ENCODE measurements at places on chromosomes 7 and 10.

DNA sequence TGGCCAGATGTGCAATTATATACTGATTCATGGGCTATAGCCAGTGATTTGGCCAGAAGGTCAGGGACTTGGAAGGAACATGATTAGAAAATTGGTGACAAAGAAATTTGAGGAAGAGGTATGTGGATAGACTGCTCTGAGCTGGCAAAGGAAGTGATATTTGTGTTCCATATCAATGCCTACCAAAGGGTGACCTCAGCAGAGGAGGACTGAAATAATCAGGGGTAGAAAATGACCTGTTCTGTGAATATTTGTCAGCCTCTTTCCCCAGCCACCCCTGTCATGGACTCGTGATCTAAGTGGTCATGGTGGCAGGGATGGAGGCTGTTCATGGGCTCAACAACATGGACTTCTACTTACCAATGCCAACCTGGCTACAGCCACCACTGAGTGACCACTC is 47.0 kb downstream of the PTPRE start:
- DNase-seq: no peak

DNA sequence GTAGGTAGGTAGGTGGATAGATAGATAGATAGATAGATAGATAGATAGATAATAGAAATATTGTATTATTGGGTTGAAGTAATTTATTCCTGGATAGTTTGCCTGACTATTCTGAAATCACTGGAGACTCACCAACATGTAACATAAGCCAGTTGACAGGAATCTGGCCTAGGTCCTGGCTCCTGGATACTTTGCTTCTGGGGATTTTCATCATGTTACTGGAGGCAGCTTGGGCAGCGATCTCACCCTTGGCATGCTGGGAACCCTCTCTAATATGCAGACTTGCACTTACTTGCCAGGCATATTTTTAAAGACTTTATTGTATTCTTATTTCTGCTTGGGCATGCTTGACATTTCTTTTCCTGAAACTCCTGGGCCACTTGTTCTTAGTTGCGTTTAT is 709.1 kb upstream of the FZD8 start:
- DNase-seq: no peak

GRCh38 chr7:8442814-8443304 is 9.4 kb downstream of the NXPH1 start:
- DNase-seq: no peak

DNA sequence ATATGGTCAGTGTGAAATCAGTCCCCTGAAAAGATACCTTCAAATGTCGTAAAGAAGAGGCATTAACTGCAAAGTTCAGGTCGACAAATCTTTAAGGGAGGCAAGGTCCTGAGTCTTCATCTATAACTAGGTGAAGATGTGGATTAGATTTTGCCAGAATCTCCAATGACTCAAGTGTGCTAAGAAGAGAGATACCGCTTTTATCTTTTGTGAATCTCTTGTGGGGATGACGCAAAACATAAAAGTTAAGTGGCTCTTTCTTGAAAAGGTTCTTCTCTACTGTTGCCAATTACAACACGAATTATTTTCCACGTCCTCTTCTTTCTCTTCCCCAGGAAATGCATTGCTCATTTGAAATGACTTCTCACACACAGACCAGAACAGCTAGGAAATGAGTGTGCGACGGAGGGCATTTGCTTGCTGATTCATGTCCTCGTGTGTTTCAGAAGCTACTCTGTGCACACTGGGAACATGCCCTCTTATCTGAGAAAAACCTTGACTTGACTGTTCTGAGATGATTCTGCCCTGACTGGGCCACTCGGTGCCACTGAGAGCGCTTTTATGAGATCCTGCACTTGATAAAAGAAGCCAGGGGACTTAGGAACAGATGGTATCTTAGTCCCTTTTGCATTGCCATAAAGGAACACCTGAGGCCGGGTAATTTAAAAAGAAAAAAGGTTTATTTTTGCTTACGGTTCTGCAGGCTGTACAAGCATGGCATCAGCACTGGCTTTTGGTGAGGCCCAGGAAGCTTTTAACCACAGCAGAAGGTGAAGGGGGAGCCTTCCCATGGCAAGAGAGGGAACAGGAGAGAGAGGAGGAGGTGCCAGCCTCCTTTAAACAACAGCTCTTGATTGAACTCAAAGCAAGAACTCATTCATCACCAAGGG is 169.5 kb upstream of the PFKP start:
- no peak for DNase-seq

DNA sequence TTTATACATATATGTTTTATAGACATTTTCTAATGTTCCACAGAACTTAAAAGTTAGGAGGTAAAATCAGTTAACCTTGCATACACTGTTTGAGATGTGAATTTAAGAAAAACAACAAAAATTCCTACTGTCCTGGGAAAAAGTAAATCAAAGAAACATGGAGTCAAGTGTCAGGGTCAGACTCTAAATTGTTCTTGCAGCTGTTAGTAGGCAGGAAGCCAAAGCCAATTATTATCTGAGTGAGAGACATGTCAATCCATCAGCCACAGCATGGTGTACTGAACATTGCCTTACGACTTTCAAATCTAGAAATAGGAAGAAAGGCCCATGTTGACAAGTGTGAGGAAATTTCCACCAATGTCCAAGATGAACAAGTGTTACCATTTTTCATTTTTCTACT is 461.2 kb upstream of the MBL2 start:
- DNase-seq: no peak

GRCh38 chr7:108614896-108615295 is 45.2 kb downstream of the DNAJB9 start:
- no peak for DNase-seq

GRCh38 chr10:121244818-121245217 is 353.4 kb downstream of the FGFR2 start:
- no peak for DNase-seq

- no peak for DNase-seq
These were observed 30.1 kb upstream of the ZNF488 start for GRCh38 chr10:47414227-47414592.

GRCh38 chr7:141648276-141649114 is 53.5 kb downstream of the DENND11 start:
- no peak for DNase-seq

DNA sequence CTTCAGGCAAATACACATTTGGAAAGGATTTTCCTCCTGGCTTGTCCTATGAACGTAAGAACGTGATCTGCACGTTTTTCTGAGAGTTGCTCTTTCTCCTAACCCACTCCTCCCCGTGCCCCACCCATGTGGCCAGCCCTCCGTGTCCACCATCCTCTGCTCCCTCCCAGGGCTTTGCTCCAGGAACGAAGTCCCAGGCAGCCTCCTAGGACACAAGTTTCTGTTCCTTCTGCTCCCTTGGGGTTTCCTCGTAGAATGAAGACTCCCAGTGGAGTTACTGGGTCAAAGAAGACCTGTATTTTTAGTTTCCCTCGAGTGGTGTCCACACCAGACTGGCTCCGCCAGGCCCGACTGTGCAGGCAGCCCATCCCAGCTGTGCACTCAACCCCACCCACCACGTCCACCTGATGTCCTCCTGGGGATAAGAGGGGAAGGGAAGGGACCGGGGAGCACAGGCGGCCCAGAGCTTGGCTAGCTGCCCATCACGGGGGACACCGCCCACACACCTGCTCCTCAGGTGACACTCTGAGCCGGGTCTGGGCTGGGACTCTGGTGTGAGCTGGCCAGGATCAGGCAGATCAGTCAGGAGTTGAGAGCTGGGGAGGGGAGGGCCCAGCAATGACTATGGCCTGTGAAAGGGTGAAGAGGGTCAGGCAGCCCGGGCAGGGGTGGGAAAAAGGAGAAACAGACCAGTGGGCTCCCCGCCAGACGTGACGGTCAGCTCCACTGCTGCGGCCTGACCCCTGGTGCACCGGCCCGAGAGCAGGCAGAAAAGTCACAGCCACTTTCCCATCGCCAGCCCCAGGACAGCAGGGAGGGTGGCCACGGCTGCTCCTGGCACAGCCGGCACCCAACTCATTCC is 54.3 kb upstream of the PPP2R2D start:
- DNase-seq: no peak

DNA sequence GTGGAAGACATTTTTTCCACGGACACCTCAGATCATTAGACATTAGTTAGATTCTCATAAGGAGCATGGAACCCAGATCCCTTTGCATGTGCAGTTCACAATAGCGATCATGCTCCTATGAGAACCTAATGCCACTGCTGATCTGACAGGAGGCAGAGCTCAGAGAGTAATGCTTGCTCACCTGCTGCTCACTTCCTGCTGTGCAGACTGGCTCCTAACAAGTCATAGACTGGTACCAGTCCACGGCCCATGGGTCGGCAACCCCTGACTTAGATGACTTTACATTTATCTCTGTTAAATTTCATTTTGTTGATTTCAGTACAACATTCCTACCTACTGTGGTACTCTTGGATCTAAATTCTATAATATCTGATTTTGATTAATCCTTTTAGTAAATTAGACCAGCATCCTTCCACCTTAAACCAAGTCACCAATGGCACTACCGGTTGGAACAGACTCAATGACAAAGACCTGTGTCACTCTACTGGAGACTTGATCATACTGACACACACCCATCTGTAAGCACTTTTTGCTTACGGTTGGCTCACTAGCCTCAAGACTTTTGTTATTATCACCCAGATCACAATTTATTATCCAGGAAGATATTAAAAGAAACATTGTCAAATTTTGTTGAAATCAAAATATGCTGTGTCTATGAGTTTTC is 8.0 kb upstream of the CCDC71L start:
- no peak for DNase-seq

GRCh38 chr10:61779950-61780659 is 117.4 kb downstream of the CABCOCO1 start:
- no peak for DNase-seq

- DNase-seq: no peak
These were observed 111.7 kb upstream of the STARD3NL start for GRCh38 chr7:38066391-38066790.

GRCh38 chr10:67837541-67838314 is at the start of gene DNAJC12:
Gene DNAJC12, minus strand, starts transcription at chr10:67838188. Its CDS starts 177 bp downstream, at chr10:67838011.
- no peak for DNase-seq

GRCh38 chr7:151427705-151428377 is 12.1 kb downstream of the CRYGN start:
- no peak for DNase-seq

GRCh38 chr7:141027043-141027442 is 12.3 kb upstream of the MRPS33 start:
- DNase-seq: no peak

- DNase-seq: no peak
These were observed 240.4 kb upstream of the PPP2R2D start for GRCh38 chr10:131660427-131660826.

- DNase-seq: no peak
These were observed 342.9 kb downstream of the TNS3 start for GRCh38 chr7:47239034-47239433.

DNA sequence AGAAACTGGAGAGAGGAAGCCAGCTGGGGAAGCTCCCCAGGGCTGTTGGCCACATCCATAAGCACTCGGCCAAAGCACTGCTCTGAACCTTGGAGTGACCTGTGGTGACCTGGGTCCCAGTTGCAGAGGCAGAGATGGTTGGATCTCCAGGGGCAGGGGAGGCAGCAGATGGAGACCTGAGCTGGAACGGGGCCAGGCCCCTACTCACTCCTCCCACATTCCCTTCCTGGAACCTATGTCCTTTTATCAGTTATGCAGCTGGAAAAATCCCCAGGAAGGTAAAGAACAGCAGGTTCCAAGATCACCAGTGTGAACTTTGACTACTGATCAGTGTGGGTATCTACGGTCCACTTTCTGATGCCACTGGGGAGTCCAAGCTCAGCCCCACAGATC is 9.6 kb upstream of the PNLIPRP2 start:
- DNase-seq: no peak

GRCh38 chr7:91892099-91892705 is 11.7 kb upstream of the MTERF1 start:
- DNase-seq: no peak

DNA sequence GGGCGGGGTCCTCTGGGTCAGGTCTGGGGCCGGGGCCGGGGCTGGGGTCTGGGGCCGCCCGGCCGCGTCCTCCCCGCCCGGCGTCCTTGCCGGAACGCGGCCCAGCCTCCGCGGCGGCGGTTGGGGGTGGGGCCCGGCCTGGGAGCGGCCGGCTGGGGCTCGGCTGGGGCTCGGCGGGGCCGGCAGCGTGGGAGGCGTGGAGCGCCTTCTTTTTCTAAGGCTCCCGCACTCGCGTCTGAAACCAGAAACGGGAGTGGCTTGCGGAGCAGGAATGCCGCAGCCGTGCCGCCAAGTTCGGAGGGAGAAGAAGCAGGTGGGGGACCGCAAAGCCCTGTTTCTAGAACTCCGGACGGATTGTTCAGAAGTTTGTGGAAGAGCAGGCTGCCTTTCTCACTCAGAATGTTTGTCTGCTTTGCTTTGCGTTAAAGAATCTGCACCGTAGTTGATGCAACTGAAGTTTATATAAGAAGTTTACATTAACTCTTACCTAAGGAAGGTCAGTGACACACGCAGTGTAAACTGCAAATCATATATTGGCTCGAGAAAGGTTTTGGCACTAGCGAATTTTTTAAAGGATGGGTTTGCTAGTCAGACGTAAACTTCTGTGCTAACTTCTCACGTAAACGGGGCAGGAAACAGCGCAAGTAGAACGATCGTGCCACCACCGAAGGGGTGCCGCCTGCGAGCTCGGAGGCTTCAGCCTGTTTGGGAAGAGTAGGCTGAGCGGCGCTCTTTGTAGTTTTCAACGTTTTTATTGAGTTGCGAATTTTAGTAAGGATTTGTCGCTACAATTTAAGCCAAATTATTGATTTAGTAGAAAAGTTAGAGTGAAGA is 729 bp downstream of the DNAJB6 start:
- DNase-seq: peak; percentile 29

Measured in activated CD8-positive, alpha-beta memory T cell treated with anti-CD3 and anti-CD28 coated beads for 4 hours (primary cell).